ENCODE measurements at places on chromosomes 6 and 20.

- no peak for DNase-seq
These were observed 102.0 kb downstream of the PSMB1 start for GRCh38 chr6:170450916-170451761.

GRCh38 chr6:75761489-75761888 lies 12.4 kb downstream of the MYO6 start:
- DNase-seq: no peak

DNA sequence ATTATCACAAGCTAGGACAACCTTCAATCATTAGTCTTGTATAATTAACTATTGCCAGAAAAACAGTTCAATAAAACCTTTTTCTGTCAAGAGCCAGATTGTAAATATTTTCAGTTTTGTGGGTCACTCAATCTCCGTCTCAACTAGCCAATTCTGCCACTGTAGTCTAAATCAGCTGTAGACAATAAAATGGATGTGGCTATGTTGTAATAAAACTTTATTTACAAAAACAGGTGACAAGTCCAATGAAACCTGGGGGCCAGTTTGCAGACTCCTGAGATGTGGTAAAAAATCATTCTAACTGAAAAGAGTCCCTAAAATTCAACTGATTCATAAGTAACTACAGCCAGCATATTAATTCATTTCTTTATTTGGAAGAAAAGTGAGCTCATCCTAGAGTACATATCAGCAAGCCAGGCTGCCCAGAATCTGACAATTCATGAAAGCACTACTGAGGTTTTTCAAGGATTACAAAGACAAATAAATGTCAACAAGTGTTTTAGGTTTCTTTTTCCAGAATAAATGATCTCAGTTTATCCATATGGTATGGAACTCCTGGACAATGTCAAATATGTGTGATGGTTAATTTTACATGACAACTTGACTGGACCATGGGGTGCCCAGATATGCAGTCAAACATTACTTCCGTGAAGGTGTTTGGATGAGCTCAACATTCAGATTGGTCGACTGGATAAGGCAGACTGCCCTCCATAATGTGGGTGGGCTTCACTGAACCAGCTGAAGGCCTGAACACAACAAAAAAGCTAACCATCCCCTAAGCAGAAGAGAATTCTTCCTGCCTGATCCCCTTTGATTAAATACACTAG lies 15.3 kb downstream of the CEP85L start:
- no peak for DNase-seq

- DNase-seq: no peak
These were observed 76.1 kb upstream of the TFAP2D start for GRCh38 chr6:50637267-50637666.

GRCh38 chr6:151690768-151691562 lies 116.5 kb upstream of the ESR1 start:
- no peak for DNase-seq

DNA sequence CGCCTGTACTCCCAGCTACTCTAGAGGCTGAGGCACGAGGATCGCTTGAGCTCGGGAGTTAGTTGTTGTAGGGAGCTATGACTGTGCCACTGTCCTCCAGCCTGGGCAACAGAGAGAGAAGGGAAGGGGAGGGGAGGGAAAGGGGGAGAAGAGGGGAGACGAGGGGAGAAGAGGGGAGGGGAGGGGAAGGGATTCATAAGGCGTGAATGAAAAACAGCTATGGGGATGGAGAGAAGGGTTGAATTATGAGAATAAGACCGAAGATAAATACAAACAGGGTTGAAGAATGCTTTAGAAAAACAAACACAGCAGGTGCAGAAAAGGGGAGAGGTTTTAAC lies 106.0 kb downstream of the TRIM27 start:
- DNase-seq: no peak

DNA sequence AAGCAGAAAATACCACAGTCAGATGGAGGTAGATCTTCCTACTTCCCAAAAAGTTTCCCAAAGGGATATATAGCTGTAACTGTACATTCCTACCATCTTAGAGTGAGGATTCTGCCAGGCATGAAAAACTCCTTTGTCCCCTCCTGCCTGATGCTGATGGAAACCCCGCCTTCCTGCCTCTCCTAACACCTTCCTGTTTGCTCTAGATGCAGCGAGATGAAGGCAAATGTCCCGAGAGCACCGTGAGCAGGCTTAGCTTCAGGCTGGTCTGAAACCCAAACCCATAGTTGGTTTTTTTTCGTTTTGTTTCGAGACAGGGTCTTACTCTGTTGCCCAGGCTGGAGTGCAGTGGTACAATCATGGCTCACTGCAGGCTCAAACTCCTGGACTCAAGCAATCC lies 55.6 kb downstream of the MYB start:
- no peak for DNase-seq

DNA sequence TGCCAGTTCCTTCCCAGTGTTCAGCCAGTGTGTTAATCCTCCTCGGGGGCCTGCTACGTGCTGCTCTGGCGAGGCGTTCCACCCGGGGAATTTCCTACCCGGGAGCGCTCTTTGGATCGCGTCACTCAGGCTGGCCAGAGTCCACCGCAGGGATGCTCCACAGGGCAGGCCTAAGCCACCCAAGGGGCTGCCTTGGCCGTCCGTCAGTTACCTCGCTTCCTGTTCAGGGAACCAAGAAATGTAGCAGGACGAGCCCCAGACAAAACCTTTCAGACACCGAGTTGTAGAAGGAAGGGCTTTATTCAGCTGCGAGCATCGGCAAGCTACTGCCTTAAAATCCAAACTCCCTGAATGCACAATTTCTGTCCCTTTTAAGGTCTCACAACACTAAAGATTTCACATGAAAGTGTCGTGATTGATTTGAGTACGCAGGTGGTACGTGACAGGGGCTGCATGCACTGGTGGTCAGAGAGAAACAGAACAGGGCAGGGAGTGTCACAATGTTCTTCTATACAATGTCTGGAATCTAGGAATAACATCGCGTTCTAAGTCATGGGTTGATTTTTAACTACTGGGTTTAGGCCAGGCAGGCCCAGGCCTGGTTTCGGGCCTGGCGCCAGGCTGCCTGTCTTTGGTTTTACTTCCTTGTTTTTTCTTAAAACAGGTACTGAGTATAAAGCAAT lies 15.7 kb upstream of the POU5F1 start:
- no peak for DNase-seq

DNA sequence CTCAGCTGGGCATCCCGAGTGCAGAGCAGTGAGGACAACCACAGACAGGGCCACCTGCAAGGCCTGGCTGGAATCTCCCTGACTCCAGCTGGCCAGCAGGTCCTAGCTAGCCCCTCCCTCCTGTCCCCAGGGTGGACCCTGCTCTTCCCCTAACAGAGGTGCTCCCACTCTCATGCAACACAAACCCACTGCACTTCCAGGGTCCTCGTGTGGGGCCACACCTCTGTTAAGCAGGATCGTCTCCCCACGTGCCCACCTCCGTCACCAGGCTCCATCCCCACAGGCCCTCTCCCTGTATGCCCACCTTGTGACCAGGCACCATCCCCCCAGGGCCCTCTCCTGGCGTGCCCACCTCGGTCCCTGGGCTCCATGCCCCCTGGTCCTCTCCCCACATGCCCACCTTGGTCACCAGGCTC lies 17.3 kb downstream of the TAF4 start:
- no peak for DNase-seq

DNA sequence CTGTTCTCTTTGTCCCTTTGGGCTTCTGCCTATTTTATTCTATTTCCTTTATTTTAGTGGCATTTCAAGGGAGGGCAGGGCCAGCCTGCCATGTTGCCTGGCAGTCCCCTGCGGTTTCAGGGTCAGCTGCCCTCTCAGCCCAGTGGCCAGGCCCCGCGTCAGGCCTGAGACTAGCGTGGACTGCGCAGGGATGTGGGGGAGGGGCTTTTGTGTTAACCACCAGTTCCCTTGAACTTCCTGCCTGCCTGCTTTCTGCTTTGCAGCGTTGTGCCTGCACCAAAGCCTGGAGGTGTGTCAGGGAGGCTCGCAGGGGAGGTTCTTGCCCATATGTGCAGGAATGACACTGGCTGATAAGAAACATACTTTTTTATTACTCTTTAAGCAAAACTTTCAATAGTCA lies 157.6 kb downstream of the SLC35B3 start:
- no peak for DNase-seq

DNA sequence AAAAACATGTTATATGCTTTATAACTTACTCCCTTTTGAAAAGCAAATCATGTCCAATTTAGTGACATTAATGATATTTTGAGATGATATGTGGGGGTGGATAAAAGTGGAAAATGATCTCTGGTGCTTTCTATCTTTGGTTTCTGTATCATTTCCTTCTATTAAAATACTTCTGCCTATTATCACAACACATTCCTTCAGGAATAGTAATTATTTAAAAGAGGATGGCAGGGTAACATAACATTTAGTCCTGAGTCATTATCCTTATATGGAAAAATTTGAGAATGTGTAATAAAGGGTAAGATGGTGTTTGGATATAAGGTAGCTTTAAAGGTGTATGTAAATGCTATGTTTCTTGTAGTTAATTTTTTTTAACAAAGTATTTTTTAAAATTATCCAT lies 657.7 kb downstream of the PHF3 start:
- no peak for DNase-seq

DNA sequence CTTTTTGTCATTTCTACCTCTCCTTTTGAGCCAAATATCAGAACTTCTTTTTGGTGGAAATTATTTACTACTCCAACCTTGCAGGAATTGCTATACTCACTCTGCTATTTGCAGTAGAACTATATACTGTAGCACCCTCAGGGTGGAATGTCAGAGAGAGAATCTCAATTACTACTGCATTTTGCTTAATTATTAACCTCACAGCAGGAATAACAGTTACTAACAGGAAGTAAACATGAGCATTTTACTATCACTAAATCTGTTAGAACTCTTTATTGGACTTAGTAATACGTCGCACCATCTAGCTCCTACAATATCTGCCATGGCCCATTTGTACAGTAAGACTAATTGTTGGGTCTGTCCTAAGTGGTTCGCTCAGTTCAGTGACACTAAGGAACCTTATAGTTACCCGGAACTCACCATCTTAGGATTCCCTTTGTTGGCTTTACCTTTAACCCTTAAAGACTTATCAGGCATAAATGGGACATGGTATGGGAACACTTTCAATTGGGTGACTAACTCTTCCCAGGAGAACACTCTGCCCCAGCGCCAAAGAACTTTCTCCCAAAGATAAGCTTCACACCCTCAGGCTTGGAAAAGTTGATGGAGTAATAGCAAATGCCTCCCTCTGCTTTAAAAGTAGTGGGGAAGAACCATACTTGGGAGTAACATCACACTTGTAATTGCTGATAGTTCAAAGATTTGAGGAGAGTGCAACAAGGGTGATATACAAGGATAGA lies 38.8 kb downstream of the PLN start:
- DNase-seq: no peak

GRCh38 chr6:16683641-16684194 lies 77.5 kb downstream of the ATXN1 start:
- peak; percentile 29 for DNase-seq

- peak; percentile 57 for DNase-seq
These were observed 11.5 kb downstream of the ADGRG6 start for GRCh38 chr6:142313284-142313683.

DNA sequence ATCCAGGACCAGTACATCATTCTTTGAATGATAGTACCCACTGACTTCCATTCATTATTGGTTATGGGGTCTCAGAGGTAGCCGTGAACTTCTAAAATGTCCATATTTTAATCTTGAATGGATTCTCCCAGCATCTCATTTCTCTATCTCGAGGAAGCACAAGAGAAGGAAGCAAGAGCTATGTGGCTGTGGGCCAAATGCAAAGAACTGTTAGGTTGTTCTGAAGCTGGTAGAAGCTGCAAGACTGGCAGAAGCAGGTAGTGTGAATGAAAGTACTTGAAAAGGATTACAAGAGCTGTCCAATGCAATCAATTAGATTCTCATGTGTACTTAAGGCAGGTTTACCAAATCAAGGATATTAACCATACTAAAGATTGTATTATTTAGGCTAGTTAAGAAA lies 1131.8 kb downstream of the GRIK2 start:
- DNase-seq: no peak

DNA sequence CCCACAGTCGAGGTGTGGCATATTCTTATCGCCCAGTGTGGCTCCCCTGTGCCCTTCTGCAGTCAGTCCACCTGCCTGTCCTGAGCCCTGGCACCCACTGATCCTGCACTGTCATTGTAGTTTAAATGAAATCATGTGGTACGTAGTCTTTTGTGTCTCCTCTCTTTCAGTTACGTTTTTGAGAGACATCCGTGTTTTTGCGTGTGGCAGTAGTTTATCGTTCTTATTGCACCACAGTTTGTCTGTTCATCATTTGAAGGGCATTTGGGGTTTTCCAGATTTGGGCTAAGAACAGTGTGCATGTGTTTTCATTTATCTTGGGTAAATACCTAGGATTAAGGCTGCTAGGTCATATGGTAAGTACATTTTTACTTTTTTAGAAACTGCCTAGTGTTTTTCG lies 49.3 kb downstream of the SPATA2 start:
- DNase-seq: peak; percentile 86

GRCh38 chr6:11770546-11771466 lies 7.8 kb downstream of the ADTRP start:
- DNase-seq: peak; percentile 98

GRCh38 chr6:28408076-28408802 lies 8.7 kb upstream of the ZSCAN12 start:
- DNase-seq: no peak

GRCh38 chr6:111721753-111722154 lies 116.1 kb upstream of the TRAF3IP2 start:
- DNase-seq: no peak

DNA sequence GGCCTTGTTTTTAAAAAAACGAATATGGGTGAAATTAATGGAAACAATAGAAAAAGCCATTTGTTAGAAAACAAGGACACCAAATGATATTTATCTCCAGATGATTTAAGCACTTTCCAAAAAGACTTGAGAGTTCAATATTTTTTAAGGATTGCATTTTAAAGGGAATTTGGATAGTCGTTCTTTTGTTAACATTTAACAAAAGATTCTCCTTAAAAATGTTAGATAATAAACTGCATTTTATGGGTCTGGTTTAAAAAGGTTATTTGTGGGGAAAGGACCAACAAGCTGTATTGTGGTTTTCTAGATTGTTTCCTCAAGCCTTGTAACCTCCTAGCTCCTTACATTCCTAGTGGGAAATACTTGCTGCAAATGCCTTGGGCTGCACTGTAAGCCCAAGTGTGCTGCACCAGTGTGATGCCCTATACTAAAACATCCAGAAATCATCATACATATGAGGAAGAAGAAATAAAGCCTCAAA lies 1.5 kb upstream of the PHIP start:
- DNase-seq: peak; percentile 19

- no peak for DNase-seq
These were observed 5.3 kb downstream of the SCAF8 start for GRCh38 chr6:154738551-154738961.

DNA sequence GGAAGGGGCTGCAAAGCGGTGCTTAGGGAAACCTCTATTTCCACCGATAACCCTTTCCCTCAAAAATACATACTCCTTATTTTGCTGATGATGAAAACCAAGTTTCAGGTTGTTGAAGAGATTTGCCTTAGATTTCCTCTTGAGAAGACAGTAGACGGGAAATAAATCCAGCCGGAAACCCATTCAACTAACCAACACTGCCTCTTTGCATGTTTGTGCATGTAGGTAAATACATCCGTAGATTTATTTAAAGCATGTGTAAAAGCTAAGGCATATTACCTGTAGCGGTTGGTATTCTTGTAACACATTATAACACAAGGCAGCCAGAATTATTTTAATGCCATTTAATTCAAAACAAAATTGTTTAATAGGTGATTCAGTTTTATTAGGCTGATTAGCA lies 136.3 kb upstream of the SLC22A23 start:
- DNase-seq: no peak

Measured in umbilical cord (tissue), 2 donors.